Activated gamma-delta T cell treated with Interleukin-2 at 50 U/mL for 16 hours (primary cell): ENCODE measurements at places on chromosomes 5 and 9.

- no peak for DNase-seq
These were observed 720.7 kb upstream of the RIOK2 start for GRCh38 chr5:97903742-97904141.

GRCh38 chr5:68534131-68534940 lies 318.8 kb downstream of the PIK3R1 start:
- no peak for DNase-seq

DNA sequence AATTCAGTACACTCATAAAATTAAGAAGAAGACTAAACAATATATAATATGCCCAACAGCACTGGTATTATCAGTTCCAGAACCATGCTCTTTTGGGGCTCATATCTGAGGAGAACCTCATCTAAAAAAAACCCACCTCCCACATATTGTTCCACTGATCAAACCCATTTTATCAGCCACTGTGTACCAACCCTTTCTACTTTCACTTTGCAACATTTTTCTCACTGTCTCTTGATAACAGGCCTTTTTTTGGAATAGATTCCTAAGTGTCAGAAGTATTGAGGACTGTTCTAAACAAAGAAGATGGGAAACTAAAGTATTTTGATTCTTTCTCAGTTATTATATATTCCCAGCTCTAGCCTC lies 173.2 kb downstream of the GABRB2 start:
- DNase-seq, result no peak

DNA sequence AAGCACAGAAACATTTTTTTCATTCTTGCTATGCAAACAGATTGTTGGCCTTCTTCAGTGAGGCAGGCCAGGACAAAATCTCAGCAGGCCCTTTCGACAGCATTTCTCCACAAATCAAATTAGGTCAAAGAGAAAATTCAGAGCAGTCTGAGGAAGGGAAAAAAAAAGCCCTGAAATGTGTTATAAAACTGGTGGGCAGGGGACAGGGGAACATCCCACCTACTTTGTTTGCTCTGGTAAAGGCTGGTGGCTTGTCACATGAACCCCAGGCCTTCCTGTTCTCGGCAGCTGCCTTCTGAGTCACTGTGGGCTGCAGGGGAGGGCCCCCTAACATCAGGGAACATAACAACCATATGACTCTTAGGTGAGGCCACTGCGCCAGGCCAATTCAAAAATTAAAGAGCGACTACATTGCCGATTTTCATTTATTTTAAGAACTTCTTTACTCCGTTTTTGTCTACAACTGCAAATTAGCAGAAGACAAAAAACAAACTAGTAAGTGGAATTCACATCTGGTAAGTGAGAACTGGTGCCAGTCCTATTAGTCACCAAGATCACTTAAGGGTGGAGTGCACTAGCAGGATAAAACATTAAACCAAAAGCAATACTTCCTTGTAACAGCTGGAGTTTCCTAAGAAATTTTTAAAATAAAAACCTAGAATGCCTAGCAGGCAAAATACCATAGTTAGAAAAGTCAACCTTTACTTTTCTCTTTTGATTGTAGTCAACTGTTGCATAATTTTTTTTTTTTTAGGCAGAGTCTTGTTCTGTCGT lies 46.2 kb upstream of the DENND4C start:
- peak; percentile 84 for DNase-seq

DNA sequence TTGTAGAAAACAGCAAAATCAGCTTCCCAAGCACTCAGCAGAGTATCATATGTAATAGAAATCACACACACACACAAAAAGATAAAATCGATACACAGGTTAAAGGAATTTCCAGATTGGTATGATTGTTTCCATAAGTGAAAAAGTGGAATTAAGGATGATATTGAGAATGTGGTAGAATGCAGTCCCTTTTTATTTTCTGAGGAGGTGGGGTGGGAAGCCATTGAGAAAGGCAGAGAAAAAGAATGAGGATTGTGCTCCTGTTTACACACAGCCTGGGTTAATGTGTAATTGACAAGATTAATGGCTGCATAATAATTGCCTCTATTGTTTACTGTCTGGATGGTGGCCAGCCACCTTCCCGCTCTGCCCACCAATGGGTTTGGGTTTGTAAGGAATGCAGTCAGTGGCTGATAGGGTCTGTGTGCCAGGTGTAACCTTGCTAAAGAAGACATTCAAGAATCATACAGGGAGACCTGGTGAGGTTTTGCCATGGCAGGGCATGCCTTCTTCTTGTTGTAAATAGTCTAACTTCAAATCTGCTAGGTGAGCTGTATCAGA lies 177.2 kb upstream of the MAP3K1 start:
- no peak for DNase-seq

- no peak for DNase-seq
These were observed 6.6 kb downstream of the NINJ1 start for GRCh38 chr9:93127395-93127911.

GRCh38 chr9:17627641-17628040 lies 48.8 kb downstream of the SH3GL2 start:
- no peak for DNase-seq

DNA sequence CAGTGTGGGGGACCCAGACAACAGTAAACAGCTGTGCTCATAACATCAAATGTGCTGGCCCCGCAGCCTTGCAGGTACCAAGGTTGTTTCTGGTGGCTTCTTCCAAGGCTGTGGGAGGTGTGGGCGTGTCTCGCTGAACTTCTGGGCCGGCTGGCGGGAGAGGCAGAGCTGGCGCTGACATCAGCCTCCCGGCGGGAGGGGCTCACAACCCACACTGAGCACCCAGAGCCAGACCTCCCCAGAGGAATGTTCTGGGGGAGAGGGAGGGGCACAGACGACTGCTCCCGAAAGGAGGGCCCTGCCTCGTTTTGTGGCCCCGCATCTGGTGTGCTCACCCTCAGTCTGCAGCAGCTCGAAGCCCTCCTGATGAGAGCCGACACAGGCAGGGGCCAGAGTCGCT lies 6.9 kb upstream of the SLC12A7 start:
- no peak for DNase-seq

GRCh38 chr9:19967216-19967887 lies 178.5 kb upstream of the SLC24A2 start:
- DNase-seq, result no peak

DNA sequence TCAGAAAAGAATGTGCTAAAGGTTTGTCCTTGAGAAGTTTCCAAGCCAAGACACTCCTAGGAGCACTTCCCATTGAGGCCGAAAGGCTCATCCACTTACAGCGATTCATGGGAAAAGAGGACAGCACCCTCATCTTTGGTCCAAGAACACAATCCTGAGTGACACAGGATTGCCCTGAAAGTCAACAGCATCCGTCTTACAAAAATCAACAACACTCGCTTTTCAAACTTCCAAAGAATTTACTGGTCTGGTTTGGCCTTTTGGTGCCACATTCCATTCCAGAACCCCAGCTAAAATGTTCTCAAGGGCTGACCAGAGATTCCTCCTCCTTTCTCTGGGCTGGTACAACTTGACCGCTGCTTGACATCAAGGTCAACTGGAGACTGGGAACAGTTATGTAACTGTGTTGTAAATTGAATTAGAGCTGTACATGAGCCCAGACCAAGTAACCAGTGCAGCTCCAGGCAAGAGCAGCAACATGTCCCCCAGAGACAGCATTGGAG lies 415.8 kb upstream of the PIK3R1 start:
- DNase-seq, result no peak

DNA sequence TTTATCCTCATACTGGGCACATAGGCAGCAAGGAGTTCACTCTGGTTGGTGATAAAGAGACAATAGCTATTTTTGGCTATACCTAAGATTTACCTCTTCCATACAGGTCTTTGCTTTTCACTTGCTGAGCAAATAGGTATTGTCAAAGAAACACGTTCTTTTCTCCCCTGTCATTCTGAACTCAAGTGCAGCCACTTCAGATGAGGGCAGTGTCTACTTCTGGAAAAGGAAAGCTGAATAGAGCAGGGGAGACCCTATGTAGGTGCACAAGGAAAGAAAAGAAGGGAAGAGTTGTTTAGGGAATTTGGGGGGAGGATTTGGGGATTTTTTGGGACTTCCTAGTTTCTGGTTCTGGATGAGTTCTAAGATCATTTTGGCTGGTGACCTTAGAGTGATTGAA lies 109.6 kb downstream of the ATP10B start:
- DNase-seq, result no peak

DNA sequence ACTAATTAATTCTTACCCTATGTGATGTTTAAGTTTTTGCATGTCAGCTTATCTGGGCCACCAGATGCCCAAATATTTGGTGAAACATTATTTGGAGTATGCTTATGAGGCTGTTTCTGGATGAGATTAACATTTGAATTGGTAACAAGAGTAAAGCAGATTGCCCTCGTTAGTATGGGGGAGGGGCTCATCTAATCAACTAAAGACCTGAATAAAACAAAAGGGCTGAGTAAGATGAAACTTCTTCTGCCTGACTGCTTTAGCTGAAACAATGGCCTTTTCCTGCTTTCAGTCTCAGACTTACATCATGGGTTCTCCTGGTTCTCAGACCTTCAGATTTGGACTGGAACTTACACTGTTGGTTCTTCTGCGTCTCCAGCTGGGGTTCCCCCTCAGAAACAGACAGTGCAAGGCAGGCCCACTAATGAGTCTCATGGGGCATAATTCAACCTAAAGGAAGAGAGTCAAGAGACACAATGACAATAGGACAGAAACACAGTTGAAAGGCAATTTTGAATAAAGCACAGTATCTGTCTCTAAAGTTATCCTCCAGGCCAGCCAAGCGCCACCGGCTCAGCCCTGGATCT lies 288.4 kb downstream of the CAAP1 start:
- DNase-seq, result no peak

DNA sequence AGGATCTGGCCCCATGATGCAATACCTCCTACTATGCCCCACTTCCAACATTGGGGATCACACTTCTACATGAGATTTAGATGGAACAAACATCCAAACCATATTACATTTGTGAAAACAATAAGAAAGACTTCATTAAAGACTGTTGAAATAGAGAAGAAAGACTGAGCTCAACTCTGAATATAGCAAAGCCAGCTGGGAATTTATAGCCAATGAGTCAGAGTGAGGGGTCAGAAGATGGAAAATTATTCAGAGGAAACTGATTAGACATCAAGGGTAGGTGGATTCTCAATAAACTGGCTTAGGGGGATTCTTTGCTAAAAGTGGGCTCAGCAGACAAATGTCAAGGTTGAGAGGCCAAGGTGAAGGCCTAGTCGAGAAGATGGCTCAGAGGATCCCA lies 25.6 kb downstream of the BTF3 start:
- no peak for DNase-seq

- DNase-seq, result no peak
These were observed 465.0 kb downstream of the DMRTA1 start for GRCh38 chr9:22911632-22912031.

GRCh38 chr5:125152044-125152443 lies 405.6 kb upstream of the ZNF608 start:
- DNase-seq, result no peak

GRCh38 chr9:14992081-14992480 lies 81.9 kb upstream of the FREM1 start:
- DNase-seq, result no peak

GRCh38 chr5:138654281-138654867 lies 79.2 kb upstream of the HSPA9 start:
- DNase-seq, result peak; percentile 55

DNA sequence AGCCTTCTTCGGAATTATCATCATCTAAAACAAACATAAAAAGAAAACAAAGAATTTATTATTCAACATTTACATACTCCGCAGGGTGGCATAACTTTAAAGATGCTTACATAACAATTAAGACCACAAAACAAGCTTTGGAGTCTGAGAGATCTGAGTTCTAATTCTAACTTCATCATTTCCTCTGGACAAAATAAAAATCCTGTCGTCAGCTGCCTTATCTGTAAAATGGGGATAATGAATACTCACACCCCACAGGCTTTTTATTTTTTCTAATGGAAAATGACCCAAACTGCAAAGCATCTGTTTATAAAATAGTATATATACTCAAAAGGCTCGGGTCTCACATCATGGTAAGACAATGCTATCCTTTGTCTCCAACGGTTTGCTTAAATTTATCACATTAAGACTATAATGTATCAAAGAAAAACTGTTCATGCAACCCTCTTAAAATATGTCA lies 4.3 kb downstream of the ARRDC3 start:
- DNase-seq, result no peak

DNA sequence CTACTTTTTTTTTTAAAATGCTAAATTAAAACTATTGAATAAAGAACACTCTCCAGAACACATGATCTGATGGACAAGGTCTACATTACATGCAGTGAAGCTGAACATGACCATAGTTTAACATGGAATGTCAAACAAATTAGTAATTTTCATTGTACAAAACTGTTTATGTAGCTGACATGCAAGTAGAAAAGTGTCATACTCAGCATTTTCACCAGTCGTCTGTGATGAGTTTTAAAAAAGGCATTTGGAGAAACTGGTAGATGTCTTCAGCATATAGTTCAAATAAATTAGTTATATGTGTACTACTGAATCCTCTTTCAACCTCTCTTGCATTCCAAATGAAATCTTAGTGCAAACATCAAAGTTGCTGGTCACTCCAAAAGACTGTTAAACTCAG lies 301.9 kb downstream of the FER start:
- no peak for DNase-seq
